Temporal lobe (tissue), 4 donors: ENCODE measurements at places on chromosomes 6 and 20. TPM values are rescaled to one million over a fixed set of nuclear protein-coding genes. Genes with fewer than 3 reads are reported as not detected.

The LPIN3 gene
- 0.49 TPM for total RNA-seq

The COL19A1 gene
- 2.2 TPM for total RNA-seq

The RALGAPB gene
- total RNA-seq = 43.5 TPM

The TSBP1 gene
- not detected for total RNA-seq

The CPNE5 gene
- total RNA-seq = 12.3 TPM

The ZSWIM3 gene
- 8.6 TPM for total RNA-seq

The LKAAEAR1 gene
- 0.74 TPM for total RNA-seq

The WFDC5 gene
- not detected for total RNA-seq

The BTN1A1 gene
- total RNA-seq = not detected

The LRRC1 gene
- 10.1 TPM for total RNA-seq

The ANKRD60 gene
- total RNA-seq = not detected

The SEMG2 gene
- total RNA-seq = not detected

The LYRM2 gene
- total RNA-seq = 16.7 TPM

The ZNF165 gene
- total RNA-seq = 0.49 TPM

The C20orf141 gene
- total RNA-seq = not detected

The NECAB3 gene
- total RNA-seq = 25.1 TPM

The HMGN3 gene
- 48.7 TPM for total RNA-seq

The C6orf141 gene
- total RNA-seq = 0.74 TPM

The LGSN gene
- 0.25 TPM for total RNA-seq

The LAMA4 gene
- 19.7 TPM for total RNA-seq

The DNAH8 gene
- under 0.01 TPM for total RNA-seq

The PLCB4 gene
- total RNA-seq = 13.3 TPM

The HIVEP1 gene
- 19.4 TPM for total RNA-seq

The DDRGK1 gene
- 19.4 TPM for total RNA-seq

The BCL2L1 gene
- 42.5 TPM for total RNA-seq

The MKKS gene
- total RNA-seq = 17.5 TPM

The SLC13A3 gene
- total RNA-seq = 7.9 TPM

The UBE3D gene
- total RNA-seq = 14.8 TPM

The OR2W1 gene
- total RNA-seq = not detected
